HTR-8/SVneo (cell line): ENCODE measurements at places on chromosomes 2 and 18.

GRCh38 chr2:216092646-216093045 lies 10.9 kb downstream of the TMEM169 start:
- no peak for DNase-seq

DNA sequence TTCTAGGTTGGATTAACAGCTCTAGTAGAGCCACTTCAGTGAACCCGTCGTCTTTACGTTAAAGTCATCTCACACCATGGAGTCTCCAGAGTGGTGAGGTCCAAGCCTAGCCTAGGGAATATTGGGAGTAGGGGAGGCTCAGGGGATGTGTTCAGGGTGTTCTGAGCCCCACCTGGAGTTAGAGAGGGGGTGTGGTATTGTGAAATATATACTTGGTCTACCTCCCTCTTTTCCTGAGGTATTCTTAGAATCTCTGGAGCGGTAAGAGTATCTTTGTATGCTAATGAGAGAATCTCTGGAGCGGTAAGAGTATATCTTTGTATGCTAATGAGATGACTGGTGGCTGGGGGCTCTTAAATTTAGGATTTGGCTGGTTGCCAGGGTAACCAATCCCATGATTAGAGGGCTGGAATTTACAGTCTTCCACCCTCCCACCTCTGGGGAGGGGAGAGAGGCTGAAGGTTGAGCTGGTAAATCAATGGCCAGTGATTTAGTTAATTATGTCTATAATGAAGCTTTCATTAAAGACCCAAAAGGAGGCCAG lies 69.5 kb downstream of the INPP4A start:
- no peak for DNase-seq

DNA sequence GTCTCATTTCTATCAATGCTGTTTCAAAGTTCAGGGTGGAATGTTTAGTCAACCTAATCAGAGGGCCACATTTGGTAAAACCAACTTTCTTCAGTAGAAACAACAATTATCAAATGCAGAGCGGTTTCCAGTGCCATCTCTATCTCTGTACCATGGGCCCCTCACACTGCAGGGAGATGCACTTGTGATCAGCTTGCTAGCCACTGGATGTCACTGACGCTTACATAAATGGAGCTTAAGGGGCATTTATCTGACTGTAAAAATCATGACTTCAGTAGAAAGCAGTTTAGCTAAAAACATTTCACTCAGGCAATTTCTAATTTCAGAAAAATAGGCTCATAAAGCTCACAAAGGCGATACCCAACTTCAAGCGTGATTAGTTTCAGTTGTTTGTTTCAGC lies 678.0 kb downstream of the ZEB2 start:
- DNase-seq: no peak

DNA sequence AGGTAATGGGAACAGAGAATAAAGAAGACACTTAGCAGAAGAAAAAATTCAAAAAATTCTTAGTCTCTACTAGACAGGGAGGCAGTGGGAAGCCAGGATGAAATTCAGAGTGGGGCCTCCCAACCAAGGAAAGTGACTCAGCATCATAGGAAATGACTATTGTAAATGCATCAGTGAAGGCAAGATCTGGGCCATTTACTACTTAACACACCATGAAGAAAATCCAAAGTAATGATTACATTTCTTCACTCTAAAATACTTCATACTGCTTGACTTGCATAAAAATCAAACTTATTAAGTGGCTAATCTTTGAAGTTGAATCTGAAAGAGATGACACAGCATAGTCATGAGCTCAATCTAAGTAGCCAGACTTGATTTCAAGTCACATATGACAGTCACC lies 405.8 kb upstream of the SLC39A10 start:
- no peak for DNase-seq

- no peak for DNase-seq
Measured at GRCh38 chr2:19046986-19047780, 311.2 kb downstream of the OSR1 start.

DNA sequence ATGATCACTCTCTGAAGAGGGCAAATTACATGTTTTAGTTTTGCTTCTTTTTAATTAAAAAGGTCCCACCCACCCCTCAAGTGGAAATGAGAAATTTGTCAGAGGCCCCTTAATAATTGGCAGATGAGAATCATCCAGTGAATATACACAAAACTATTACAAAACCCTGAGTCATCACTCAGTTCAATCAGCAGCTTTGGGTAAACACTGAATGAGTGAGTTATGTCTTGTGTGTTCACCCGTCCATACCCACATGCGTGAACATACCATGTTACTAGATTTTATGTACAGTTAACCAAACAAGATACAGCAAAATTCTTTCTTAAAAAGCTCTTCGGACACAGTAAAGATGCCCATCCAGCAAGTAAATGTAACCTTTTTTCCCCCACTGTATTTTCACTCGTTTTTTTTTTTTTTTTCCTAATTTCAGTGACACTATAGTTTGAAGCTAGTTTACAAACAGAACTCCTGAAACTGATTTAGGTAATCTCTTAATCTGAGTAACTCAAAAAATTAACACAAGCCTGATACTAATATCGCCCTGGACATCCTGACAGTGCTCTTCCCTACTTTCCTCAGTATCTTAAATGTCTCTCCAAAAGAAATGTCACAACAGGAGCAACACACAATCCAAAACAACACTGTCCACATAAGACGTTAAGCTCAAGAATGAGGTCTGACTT lies 1.4 kb downstream of the PSME4 start:
- DNase-seq: peak; percentile 68

DNA sequence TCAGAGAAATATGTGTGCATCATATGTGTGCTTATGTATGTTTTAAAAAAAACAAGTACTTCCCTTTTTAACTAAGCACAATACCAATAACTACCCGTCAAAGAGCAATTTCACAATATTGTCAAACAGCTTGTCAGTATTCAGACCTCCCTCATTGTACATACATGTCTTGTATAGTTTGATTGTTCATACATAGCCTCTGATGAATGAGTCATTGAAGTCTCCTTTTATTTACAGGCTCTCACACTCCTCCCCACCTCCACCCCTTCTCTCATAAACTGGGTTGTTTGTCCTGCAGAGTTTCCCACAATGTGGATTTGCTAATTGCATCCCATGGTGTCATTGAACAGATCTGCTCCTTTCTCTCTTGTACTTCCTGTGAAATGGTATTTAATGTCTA lies 132.8 kb upstream of the L3MBTL4 start:
- DNase-seq: no peak

DNA sequence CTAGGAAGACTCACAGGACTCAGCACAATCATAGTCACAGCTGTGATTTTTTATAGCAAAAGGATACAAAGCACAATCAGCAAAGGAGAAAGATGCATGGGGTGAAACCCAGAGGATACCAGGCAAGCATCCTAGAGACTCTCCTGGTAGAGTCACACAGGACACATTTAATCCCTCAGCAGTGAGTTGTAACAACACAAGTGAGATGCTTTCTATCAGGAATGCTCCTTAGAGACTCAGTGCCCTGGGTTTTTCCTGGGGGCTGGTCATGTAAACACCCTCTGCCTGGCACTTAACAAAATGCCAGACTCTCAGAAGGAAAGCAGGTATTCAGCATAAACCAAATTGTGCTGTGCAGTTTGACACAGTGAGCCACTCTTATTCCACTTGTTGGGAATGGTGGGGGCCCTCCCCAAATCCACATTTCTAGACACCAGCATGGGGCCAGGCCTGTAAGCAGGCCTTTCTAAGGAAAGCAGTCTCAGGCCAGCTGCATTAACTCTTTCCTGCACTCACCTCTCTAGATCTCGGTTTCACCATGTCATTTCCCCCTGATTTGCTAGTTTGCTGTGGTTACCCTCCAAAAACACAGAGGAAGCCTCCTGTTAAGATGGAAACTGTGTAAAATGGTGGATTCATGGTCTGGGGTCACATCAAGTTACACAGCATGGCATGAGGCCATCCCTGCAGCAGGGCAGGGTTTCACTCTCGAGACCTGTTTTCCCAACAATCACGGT lies 16.9 kb upstream of the RNU4ATAC start:
- no peak for DNase-seq

GRCh38 chr2:195560209-195560895 lies 96.7 kb upstream of the SLC39A10 start:
- no peak for DNase-seq

GRCh38 chr2:132437852-132438669 lies 21.5 kb downstream of the GPR39 start:
- DNase-seq: no peak

GRCh38 chr2:96604104-96604503 lies 34.0 kb downstream of the KANSL3 start:
- DNase-seq: no peak

DNA sequence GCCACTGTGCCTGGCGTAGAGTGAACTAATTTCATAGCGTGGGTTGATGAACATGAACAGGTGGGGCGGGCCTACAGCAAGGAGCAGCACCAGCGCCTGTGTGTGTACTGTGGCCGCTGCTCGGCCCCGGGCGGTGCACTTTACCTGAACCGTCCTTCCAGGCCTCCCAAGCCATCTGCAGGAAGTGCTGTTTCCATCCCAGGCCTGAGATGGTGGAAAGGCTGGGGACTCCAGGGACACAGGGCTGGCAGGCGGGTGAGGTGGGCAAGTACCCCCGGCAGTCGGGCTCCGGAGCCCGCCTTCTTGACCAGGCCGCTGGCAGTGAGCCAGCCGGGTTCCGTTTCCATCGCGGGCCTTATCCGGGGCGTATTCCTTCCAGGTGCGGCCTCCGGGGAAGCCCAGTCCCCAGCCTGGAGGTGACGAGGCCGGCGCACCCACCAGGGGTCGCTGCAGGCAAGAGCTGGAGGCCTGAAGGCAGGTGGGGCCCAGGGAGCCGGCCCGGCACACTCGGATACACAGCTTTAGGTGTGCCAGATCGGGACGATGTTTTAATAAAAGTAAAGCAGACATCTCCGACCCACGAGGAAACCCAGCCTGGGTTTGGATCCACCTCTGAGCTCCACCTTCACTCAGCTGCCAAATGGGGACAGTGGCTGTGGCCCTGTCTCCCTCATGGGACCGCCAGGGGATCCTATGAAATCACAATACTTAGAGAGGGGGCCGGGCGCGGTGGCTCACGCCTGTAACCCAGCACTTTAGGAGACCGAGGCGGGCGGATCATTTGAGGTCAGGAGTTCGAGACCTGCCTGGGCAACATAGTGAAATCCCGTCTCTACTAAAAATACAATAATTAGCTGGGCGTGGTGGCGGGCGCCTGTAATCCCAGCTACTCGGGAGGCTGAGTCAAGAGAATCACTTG lies 22.7 kb upstream of the PDIA6 start:
- peak; percentile 87 for DNase-seq

GRCh38 chr2:185245806-185246205 lies 492.8 kb upstream of the FSIP2 start:
- no peak for DNase-seq

DNA sequence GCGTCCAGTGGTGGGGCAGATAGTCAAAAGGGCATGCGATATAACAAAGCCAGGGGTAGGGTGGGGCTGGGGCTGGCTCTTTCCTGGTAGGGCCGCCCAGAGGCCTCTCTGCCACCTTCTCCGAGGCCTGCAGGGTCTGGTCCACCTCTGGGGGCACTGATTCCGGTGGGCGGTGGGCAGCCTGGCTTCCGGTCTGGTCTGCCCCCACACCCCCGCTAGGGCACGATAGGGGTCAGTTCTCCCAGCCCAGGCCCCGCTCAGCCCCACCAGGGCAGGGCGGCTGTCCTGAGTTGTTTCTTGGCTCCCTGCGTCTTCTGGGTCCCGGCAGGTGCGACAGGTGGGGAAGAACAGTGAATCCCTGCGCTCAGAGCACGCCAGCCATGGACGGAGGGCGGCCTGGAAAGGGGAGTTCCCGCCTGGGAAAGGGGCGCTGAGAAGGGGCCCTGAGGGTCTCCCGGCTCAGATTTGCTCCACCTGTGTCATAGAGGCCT lies 707 bp upstream of the ERFE start:
- no peak for DNase-seq

DNA sequence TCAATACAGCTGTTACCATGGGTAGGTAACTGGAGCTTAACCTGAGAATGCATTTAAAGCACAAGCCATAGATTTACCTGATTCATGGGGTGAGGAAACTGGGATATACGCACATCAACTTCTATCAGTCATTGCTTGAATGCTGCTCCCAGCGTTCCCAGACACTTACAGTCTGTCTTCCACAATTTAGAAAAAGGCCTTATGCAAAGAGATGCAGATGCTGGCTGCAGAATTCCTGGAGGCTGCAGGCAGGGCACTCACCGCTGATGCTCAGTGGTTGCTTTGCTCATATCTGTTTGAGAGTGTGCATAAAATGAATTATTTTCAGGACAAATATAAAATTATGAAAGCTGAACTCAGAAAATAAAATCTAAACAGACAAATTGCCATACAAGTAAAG lies 950.7 kb upstream of the PIK3C3 start:
- DNase-seq: no peak

GRCh38 chr2:227818675-227819397 lies 5.2 kb downstream of the CCL20 start:
- peak; percentile 9 for DNase-seq

DNA sequence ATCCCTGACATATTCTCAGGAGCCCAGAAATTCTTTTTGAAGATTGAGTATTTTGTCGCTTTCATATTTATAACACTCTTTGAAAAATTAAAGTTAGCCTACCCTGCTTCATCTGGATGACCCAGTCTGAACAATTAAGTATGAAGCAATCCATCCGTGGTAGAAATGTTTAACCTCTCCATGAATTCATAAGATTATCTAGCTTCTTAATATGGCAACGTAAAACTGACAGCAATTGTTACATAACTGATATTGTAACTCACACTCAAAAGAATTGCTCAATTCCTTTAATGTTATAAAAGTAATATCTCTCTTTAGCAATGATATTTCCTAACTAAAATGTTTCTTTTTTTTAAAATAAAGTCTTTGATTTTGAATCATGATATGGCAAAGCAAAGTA lies 7.2 kb upstream of the ABCA12 start:
- DNase-seq: no peak

- DNase-seq: no peak
Measured at GRCh38 chr2:72785517-72785916, 40.3 kb downstream of the EXOC6B start.

DNA sequence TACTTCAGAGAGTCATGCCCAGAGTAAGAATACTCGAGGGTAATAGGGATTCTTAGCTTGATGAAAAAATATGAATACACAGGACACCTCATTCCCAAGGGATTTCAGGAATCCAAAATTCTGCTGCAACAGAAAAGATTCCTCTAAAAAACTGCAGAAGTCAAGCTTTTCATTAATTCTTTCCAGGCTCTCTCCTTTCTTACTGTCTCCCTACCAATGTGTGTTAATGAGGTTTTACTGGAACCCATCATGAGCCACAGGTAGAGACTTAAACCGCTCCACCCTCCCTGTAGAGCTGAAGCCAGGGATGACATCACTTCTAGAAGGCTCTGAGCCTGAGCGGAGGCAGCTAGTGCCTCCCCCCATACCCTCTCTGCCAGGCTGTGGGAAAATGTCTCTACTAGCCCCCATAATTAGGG lies 3.4 kb downstream of the SDC1 start:
- no peak for DNase-seq

DNA sequence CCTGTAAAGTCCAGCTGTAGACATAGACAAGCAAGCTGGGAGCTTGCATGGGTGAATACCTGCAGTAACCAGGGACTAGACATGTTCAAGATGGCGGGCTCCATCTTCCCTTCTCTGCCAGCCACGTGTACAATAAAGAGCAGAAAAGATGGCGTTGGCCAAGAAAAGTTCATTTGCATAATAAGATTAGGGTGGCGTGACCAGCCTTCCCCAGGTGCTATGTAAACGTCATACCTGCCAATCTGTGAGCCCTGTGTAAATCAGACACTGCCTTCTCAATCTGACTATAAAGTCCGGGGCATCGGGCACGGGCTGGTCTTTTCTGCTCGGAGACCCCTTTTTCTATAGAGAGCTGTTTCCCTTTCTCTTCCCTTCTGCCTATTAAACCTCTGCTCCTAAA lies 101.6 kb upstream of the XPO1 start:
- DNase-seq: no peak

GRCh38 chr18:9914334-9914583 lies 443 bp downstream of the VAPA start:
- no peak for DNase-seq

GRCh38 chr18:44671914-44672313 lies 8.8 kb upstream of the SETBP1 start:
- no peak for DNase-seq
